ENCODE measurements at places on chromosomes 7 and 10.

DNA sequence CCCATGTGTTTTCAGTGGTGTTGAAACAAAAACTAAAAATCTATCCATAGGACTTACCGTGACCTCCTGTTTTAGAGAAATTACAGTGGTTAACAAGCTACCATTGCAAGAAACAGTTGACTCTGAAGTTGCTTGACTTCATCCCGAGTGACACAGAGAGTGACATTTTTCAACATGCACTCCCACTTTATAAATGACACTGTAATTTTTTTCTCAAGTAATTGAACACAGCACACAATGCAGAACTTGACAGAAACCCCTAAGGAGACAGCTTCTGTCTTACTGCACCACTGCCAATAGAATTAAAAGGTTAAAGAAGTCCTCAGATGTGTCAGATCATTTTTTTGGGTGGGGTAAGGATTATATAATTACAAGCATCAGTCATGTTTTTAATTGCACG, 246.1 kb downstream of the CELF2 start:
- no peak for DNase-seq

DNA sequence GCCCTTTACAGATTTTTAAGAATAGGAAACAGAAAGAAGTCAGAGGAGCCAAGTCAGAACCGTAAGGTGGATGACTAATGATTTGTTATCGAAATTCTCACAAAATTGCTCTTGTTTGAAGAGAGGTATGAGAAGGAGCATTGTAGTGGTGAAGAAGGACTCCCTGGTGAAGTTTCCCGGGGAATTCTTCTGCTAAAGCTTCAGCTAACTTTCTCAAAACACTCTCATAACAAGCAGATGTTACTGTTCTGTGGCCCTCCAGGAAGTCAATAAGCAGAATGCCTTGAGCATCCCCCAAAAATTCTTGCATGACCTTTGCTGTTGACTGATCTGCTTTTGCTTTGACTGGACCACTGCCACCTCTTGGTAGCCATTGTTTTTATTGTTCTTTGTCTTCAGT, 152.9 kb downstream of the HGF start:
- no peak for DNase-seq

DNA sequence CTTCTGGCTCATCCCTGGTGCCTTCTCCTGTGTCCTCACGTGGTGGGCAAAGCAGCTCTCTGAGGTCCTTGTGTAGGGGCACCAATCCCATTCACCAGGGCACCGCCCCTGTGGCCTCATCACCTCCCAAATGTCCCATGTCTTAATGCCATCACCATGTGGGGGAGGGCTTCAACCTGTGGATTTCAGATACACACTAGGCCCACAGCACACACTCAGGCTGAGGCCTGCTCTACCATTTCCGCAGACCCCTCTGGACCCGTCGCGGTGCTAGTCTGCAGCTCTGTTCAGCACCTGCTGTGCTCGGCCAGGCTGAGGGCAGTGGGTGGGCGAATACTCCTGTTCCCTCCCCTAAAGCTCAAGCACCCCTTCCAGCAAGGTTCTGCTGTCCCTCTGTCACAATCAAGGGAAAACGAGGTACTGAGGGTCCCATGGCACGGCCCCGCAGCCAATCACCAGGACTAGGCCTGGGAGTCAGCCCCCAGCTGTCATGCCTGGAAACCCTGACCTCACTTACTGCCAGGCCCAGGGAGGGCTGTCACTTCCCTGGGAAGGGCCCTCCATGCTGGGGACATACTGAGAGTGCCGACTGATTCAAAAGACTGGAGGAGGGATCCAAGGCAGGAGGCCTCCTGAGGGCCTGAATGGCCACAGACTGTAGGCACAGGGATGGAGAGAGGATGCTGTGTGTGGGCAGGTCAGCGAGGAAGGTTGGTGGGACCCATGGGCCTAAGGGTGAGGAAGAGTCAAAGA, 123.8 kb upstream of the RET start:
- DNase-seq = no peak

- DNase-seq = no peak
Observed at GRCh38 chr7:130420943-130421578, 19.8 kb downstream of the CEP41 start.

DNA sequence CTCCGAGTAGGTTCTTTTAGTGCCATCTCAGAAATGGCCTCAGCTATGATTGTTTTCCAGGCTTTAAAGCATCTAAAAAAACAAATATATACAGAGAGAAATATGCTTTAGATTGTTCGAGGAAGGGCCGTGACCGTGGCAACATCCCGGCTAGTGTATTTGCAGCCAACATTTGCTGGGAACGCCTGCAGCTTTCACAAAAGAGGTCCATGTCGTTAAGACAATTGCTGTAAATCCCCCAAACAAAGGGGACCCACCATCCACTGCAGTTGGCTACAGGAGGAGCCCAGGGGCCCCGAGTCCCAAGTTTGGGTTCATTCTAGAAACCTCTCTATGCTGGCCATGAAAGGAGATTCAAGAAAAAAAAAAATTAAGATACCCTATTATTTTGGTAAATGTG, 152.8 kb upstream of the TCF7L2 start:
- DNase-seq = no peak

DNA sequence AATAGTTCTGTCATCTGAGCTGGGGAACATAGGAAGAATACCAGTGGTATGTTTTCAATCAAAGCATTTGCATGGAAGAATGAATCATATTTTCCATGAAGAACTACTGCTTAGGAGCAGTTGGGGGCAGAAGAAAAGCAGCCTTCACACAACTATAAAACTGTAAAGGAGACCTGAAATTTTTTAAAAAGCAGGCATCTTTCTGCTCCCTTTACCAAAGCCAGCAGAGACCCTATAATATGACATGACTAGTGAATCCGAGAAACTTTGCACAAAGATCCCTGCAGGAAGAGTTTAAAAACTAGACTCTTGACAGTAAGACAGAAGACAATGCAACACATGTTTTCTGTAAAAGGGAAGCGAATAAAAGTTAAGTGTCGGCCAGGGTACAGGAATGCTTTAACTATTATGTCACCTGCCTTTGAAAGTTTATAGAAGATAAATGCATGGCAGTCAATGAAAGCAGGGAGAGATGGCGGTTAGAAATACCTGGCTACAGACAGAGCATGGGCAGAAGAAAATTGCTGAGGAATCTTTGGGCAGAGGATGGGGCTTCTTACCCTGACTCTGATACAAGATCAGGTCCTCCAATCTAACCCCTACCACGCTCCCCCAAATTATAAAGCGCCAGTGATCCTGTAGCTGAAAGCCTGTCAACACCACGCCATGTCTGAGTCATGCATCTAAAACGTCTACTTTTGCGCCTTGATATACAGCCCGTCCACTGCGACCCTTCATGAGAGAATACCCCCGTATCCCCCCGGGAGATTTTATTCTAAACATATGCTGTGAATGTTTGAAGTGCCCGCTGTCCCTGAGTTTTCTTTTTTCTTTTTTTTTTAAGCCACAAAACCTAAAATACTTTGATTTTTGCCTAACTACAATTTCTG, 93.1 kb downstream of the GLI3 start:
- DNase-seq = no peak

GRCh38 chr10:114048472-114048871, 4.8 kb downstream of the ADRB1 start:
- no peak for DNase-seq

GRCh38 chr7:77383333-77383740, 32.8 kb downstream of the GSAP start:
- no peak for DNase-seq

GRCh38 chr10:63703740-63704345, 182.6 kb downstream of the REEP3 start:
- DNase-seq = no peak

- DNase-seq = no peak
Observed at GRCh38 chr10:27464993-27465392, 39.1 kb upstream of the RAB18 start.

DNA sequence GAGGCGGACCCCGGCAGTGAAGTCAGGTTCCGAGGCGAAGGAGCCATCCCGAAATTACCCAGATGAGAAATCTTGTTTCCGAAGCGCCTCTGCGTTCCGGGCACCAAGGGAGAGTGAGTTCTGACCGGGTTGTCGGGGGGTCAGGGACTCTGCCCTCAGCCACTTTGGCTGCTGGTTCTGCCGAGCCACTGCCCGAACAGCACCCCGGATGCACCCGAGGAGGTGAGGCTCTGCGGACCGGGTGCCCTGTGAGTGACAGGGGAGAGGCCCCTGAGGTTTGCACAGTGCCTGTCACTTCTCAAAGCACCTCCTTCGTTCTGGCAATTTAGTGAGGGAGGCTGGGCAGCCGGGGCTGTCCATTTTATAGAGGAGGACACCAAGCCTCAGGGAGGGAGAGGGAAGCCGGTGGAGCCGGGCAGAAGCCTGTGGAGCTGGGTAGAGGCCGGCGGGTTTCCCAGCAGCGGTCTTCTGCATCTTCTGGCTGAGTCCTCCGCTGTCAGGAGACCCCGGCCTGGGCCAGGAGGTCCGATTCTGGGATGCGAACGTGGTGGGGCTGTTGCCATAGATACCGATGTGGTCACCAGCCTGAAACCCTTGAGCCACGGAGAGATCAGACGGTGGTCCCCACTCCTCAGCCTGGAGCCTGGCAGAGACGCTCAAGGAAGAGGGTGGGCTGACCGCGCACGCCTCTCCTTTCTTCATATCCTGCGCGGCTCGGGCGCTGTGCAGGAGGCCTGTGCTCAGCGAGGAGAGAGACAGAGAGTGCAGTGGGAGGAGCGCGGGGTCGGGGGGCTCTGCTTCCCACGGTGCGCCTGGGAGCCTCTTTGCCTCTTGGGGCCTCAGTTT, 18.9 kb upstream of the SHH start:
- DNase-seq = no peak

DNA sequence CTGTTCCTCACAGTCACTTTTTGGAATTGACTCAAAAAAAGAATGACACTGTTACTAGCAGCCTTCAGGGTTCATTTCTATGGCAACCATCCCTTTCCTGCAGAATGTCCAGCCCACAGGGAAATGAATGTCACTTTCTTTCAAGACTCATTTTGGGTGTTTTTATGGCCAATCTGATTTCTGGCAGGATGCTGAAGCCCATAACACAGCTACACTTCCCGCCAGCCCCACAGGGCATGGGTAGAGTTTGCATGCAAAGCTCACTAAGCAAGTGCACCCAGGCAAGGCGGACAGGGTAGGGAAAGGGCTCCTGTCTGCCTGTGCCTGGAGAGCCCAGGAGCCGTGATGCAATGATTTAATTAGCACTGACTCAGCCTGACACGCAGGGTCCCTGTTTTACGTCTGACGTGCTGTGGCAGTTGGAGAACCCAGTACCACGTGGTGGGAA, 26.1 kb upstream of the GPAM start:
- no peak for DNase-seq

DNA sequence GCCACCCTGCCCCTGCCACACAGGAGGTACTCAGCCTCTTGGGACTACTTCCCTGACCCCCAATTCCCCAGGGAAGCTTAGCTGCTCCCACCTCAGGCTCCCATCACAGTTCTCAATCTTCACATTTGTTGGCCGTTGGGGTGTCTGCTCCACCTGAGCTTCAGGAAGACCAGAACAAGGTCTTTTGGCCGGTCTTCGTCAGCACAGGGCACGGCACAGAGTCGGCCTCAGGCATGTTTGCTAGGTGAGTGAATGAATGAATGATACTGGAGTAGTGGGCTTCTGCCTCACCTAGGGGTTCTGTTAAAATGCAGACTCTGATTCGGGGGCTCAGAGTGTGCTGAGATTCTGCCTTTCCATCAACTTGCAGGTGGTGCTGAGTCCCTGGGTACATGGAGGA, 20.3 kb downstream of the GPRIN2 start:
- no peak for DNase-seq

- DNase-seq = no peak
Observed at GRCh38 chr10:103569896-103570295, 76.4 kb downstream of the NEURL1 start.

DNA sequence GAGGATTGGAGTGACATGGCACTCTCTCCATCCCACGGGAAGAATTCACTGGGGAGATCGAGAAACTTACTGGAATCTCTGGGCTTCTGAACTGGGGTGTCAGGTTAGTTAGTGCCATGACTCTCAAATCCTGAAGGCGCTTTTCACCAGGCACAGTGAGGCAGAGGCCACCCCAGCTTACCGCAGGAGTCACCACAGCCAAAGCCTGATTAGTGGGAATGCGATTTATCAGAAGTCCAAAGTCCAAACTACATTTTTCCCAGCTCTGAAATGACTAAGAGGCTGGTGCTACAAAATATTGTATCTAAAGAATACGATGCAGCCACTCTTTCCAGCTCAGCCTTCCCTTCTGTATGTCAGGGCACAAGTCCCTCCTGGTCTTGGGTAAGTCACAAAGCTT, 334.8 kb upstream of the SHH start:
- DNase-seq = no peak

- no peak for DNase-seq
Observed at GRCh38 chr10:128125416-128125943, 743 bp downstream of the MKI67 start.

GRCh38 chr7:66016131-66016461, 34.1 kb upstream of the GUSB start:
- DNase-seq = no peak

DNA sequence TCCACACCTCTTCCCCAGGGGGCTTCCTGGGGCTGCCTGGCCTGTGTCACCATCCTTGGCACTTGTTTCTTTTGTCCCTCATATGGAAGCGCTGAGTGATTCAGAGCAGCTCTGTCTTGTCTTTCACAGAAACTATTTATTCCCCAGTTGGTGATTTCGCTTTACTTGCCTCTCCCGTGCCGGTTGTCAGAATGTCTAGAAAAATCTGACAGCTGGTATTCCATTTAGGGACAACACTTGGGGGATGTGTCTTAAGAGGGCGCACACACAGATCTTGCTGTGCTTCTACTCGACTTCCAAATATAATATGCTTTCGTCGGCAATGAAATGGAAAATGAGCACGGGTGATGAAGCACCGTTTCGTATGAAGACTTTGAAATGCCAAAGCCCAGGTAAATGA, 611.8 kb downstream of the CALN1 start:
- no peak for DNase-seq

GRCh38 chr7:148014541-148014940, 576.0 kb upstream of the C7orf33 start:
- DNase-seq = no peak

GRCh38 chr7:84196084-84196503, 1.5 kb upstream of the SEMA3A start:
- DNase-seq = no peak

DNA sequence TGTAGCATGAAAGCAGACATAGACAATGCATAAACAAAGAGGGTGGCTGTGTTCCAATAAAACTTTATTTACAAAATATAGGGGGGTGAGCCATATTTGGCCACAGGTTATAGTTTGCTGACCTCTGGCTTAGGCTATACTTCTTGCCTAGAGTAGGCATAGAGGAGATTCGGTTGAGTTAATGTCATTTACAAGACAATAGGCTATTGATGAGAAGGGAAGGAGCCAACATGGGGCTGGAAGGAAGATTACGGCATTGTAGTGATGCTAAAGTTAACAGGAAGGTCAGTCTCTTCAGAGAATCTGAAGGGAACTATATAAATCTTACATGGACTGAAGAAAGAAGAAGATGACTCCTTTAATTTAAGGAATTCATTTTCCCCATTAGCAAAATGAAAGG, 463.5 kb downstream of the HTR7 start:
- DNase-seq = no peak

DNA sequence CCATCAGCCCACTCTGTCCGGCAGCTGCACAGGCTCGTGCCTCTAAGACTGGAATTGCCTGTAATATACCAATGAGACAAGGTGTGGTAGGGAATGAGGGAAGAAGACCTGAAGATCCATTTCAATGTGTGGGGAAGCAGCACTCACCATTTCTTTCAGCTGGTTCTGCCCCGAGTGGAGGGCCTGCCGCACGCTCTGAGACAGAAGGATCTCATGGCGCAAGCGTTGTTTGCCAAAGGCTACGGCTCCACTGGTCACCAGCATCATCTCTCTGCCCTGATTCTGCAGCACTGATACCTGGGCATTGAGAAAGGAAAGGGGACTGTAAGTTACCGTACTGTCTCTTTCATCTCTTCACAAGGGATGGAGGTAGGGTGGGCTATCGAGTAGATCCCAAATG, 19.4 kb downstream of the ALDH18A1 start:
- no peak for DNase-seq

Data from T1000 (cell line).